ENCODE measurements at places on chromosomes 6 and 20.

DNA sequence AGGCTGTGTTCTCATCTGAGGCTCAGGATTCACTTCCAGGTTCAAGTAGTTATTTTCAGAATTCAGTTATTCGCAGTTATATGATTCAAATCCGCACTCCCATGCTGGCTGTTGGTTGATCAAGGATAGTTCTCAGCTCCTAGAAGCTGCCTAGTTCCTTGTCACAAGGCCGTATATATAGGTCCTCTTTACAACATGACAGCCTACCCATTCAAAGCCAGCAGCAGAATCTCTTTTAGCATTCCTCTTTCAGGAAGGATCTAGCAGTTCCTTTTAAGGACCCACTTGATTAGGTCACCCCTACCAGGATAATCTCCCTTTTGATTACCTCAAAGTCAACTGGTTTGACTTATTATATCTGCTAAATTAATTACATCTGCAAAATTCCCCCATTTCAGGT is 23.8 kb upstream of the LAMP5 start:
- DNase-seq, result no peak

DNA sequence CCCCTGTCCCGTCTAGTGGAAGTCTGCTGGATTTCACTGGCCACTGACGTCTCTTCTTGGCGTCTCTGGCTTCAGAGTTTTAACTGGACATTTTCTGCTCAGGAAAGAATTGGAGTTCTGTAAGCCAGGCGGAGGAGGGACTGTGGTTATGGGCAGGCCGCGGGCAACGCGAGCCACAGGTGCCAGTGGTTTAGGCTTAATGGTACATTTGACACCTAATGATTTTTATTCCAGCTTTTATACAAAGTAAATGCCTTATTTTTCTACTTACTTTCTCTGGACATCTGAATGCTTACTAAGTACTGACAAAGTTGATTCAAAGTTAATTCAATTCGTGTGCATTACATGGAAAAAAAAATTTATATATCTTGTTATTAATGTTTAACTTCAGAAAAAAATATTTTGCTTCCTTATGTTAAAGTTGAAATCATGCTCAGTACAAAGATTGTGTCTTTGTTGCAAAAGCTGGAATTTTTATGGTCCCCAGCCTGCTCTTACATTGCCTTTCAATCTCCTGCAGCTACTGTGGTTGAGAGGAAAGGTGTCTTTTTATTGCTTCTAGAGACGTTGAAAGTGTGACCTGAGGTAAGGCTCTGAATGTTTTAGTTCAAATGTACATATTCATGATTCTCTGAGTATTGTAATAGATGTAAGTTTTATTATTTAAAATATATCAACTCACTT is 231.0 kb downstream of the SMOC2 start:
- DNase-seq, result no peak

DNA sequence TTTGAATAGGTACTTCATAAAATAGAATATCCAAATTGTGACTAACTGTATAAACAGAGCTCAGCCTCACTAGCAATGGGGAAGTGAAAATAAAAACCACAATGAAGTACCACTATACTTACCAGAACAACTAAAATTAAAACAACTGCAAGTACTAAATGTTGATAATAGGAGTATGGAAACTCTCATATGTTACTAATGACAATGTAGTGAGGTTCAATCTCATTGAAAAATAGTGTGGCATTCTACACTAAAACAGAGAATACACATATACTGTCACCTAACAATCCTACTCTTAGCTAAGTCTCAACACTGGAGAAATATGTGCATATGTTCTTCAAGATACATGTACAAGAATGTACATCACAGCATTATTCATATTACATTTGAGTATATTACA is 132.0 kb upstream of the CARMIL1 start:
- DNase-seq, result no peak

GRCh38 chr6:89146718-89147700 is 1.2 kb downstream of the PM20D2 start:
- DNase-seq, result no peak

DNA sequence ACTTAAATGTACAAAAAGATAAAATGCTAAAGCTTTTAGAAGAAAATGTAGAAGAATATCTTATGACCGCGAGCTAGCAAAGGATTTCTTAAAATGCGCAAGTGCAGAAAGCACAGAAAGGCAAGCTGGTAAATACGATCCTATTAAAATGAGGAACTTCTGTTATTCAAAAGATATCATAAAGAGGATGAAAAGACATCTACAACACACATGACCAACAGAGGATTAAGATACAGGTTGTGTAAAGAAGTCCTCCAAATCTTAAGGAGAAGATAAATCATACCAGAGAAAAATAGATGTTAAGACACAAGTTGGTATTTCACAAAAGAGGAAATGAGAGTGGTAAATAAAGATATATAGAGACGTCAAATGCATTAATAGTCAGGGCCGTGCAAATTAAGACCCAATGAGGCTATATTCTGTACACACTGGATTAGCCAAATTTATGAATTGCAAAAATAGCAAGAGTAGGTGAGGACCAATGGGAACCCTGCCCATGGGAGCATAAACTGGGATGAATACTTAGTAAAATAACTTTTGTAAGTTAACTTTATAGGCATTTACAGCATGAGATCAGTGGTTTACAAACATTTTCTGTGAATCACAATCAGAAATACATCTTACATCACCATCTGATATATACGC is 23.0 kb downstream of the APCDD1L start:
- no peak for DNase-seq

GRCh38 chr20:33235696-33236095 is at the start of gene BPIFA1:
TSS of gene BPIFA1 (plus strand) at chr20:33235996. CDS start at chr20:33237712, 1,716 bp downstream.
- DNase-seq, result no peak

DNA sequence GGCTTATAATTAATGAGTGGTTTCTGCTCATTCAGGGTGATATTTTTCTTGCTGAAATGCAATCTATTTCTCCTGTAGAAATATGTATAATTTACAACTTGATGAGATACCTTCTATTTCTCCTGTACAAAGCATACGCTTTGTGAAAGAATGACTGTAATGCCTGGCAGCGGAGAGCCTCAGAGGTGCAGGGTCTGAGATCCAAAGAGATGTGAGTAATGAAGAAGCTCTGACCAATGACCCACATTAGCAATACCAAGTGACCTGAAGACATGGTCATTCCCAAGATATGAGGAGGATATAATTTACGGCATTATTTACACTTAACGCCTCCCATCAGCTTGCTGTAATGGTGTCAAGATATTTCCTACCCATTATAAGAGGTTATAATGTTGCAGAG is 98.4 kb upstream of the RAB32 start:
- no peak for DNase-seq

- DNase-seq, result no peak
Measured at GRCh38 chr20:47456952-47457724, 44.5 kb upstream of the NCOA3 start.

- DNase-seq, result no peak
Measured at GRCh38 chr6:43286980-43287716, 10.9 kb upstream of the SLC22A7 start.

DNA sequence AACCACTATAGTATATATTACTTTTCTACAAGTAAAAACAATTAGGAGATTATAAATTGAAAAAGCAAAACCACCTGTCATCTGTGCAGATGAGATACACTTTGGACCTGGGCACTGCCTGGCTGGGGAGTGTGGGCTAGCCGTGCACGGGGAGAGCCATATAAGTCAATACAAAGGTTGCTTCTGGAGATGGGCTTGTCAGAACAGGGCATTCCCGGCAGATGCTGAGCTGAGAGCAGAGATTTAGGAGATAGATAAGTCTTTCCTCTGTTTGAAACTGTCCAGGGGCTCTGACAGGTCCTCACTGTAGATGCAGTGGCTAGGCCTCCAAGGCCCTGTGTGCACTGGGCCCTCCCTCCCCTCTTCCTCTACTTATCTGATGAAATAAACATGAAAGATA is 34.5 kb downstream of the CD164 start:
- DNase-seq, result no peak

DNA sequence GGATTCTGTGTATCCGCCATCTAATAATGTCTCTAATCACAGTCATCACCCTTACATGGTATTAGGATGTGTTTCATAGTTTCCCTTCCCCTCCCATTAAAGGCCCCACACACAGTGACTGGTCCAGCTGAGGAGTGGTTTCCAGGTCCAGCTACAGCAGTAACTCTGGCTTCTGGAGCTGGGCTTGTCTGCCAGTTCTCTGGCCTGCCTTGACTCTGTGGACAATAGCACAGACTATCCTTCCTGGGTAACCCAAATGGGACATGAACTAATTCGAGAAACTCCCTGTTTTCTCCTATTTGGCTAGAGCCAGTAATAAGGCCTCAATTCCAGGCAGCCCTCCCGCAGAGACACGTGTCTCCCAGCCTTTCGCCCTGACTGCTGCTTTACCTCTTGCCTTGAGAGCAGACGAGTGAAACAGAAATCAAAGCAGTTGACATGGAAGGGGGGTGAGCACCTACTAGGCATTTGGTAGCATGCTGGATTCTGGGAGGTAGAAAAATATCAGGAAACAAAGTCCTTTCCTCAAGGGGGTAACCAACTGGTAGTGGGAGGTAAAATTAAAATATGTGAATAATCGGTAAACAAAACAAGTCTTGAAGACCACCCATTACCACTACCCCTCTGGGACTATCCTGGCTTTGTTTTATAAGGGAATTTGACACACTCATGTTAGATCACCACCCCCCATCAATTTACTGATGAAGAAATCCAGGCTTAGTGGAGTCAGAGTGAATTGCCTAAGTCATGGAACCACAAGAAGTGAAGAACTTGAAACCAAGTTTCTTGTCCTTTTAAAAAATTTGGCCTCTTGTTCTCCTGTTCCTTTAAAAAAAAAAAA is 1.2 kb downstream of the TRAF3IP2 start:
- no peak for DNase-seq

DNA sequence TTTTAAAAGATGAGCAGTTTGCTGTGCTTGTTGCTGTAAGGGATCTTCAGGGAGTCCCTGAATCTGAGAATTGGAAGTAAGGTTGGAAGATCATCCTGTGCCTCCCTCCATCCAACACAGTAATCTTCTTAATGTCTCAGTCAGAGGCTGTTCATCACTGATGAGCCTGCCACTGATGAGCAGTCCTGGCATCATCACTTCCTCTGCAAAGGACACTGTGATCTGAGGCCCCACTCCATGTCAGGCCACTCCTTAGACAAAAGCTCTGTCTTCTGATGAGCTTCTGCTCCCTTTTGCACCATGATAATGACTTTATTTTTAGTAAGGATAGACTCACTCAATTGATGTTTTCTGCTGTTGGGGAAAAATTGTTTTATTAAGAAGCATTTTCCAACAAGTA is 121.0 kb downstream of the UST start:
- DNase-seq, result no peak

- no peak for DNase-seq
Measured at GRCh38 chr6:102075539-102075938, 682.0 kb downstream of the GRIK2 start.

DNA sequence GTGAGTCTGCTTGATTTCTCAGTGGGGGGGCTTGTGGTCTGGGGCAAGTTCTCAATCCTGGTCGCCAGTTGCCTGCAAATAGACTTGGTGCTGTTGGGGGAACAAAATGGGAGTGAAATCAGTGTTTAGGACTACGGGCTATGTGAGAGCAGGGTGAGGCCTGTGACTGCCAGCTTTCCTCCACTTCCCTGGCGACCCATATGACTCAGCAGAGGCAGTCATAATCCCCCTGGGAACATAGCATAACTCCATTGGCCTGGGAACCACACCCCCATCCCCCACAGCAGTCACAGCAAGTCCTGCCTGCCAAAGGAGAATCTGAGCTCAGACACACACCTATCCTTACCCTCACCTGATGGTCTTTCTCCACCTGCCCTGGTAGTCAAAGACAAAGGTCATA is 387.9 kb downstream of the LMBRD1 start:
- no peak for DNase-seq

DNA sequence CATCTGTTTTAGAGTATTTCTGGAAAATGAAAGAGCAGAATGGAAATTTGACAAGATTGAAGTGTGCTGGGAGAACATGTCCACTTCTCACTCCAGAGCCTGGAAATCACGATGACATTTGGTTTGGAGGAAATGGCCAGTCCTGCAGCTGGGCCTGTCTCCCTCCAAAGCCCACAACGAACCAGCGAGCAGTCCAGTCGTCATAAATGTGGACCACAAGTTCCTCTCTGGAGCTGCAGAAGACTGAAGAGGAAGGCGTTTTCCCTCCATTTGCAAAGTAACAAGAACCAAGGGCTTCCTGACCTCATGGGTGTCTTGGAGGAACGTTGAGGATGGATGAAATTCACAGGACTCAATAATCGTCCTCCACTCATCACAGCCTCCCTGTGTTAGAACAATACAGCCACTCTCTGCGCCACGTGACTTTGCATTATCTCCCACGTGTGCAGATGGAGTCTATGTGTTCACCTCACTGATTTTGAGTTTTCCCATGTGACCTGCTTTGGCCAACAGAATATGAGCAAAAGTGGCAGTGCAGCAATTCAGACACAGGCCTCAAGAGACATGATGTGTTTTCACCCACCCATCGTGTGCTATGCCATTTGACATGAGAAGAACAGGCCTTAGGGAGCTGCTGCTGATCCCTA is 9.1 kb upstream of the SPATS1 start:
- no peak for DNase-seq

DNA sequence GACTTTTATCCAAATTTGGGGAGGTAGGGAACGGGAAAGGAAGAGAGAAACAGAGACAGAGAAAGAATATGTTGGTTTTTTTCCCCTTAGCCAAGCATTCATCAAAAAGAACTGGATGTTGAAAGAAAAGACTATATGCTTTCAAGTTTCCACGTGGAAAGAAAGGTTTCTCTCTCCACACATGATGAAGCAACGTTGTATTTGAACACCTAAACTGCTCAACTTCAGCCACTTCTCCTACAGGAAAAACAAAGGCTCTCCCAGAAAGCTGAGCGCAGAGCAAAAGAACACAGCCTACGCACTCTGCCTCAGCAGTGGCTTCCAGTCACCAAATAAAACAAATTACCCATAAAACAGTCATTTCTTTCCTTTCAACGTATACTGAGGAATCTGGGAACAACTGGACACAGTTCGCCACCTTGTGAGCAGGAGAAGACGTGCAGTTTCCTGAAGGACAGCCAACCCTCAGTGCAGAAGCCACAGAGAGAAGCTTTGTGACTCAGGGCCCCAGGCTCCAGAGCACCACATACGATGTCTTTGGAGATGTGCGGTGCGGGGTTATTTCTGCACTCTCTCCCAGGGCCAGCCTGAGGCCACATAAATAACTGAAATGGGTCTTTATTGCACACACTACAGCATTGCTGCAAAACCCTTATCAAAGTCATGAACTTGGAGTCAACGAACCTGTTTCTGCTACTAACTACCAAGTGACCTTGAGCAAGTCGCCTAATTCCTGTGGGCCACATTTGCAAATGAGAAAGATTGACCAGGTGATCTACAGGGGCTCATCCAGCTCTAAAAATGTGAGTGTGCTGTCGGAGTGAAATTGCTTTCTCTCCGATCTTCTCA is 10.1 kb downstream of the IL17F start:
- DNase-seq, result no peak

DNA sequence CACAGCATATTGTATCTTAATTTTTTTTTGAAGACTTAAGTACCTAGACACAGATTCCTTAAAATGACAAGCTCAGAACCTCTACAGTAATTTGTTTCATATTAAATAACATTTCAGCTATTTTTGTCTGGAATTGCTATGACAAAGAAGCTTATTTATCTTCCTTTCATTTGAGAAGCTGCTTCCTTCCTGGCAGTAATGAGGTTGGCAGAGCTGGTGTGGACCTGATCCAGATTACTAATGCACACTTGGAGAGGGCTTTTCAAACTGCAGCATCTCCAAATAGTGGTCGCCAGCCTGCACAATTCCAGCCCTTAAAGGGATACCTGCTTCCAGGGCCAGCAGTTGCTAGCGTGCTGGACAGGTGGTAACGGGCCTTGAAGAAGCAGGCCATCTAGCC is 12.1 kb downstream of the PTCHD4 start:
- DNase-seq, result no peak

Measured in stimulated activated CD8-positive, alpha-beta memory T cell treated with anti-CD3 and anti-CD28 coated beads, Interleukin-15, amount 100 ng/mL, for 1 hour (primary cell).